ENCODE measurements at places on chromosomes 5 and 9.

- peak; percentile 62 for DNase-seq
These were observed 1.6 kb downstream of the NR2F1 start for GRCh38 chr5:93584596-93585040.

DNA sequence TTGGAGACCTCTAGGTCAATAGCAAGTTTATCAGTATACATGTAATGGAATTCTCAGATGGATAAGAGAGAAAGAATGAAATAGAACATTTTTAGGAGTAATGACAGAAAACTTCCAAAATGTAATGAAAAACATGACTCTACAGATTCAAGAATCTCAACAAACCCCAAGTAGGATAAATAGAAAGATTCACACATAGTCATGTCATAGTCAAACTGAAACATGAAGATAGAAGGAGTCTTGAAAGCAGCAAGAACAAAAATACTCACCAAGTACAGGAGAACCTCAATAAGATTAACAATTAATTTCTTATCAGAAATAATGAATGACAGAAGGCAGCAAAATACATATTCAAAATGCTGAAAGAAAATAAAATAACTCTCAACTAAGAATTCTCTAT is 164.5 kb downstream of the SPATA31D1 start:
- no peak for DNase-seq

GRCh38 chr5:150246429-150246828 is 43.1 kb downstream of the CAMK2A start:
- no peak for DNase-seq

GRCh38 chr9:117315236-117315635 is 99.6 kb downstream of the ASTN2 start:
- no peak for DNase-seq
